ENCODE measurements at places on chromosomes 7 and 10.

GRCh38 chr10:96560966-96561887, 25.6 kb downstream of the TM9SF3 start:
- no peak for DNase-seq

- DNase-seq, result no peak
These were observed 157.3 kb downstream of the PCLO start for GRCh38 chr7:83005410-83005809.

DNA sequence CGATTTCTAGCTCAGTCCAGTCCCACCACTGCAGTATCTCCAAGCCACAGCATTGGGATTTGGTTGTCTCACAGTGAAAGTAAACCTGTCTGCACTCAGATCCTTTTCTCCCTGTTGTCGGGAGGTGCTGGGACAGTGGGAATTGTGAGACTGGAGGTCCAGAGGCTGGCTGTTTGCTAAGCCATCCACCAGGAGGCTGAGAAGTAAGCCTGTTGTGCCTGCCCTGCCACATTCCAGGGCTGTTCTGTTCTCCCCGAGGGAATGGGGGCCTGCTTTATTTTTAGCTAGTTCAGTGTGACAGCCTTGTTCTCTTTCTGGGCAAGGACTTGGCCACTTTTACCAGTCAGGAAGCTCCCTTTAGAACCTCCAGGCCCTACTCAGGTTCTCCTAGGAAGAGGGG, 54.9 kb downstream of the HK1 start:
- DNase-seq, result no peak

- no peak for DNase-seq
These were observed 955 bp downstream of the DUS4L start for GRCh38 chr7:107564553-107565298.

DNA sequence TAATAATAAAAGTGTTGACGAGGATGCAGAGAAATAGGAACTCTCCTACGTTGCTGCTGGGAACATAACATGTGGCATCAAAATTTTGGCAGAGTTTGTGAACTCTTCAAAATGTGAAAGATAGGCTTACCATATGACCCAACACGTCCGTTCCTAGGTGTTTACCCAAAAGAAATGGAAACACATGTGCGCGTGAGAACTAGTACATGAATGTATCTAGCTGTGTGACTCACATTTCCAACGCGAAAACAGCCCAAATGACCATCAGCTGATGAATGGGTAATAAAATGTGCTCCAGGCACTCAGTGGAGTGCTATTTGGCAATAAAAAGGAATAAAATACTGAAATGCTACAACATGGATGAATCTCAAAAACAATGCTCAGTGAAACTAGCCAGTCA, 10.4 kb upstream of the ELFN1 start:
- DNase-seq, result no peak

DNA sequence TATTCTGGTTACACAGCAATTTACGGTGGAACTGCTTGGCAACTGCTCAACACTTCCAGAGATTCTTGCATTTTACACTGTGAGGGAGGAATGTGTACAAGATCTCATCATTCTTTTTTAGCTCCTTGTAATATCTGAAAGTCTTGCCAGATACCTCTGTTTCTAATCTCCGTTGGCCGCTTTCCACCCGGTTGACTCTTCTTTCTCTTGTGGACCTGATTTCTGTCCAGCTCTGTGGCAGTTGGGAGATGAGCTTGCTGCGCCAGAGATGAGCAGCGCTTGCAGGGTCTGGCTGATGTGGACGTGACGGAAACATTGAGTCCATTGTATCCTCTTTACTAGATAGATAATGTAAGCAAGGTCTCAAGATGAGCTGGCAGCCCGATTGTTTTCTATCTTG, 27.6 kb downstream of the SPAG6 start:
- no peak for DNase-seq

DNA sequence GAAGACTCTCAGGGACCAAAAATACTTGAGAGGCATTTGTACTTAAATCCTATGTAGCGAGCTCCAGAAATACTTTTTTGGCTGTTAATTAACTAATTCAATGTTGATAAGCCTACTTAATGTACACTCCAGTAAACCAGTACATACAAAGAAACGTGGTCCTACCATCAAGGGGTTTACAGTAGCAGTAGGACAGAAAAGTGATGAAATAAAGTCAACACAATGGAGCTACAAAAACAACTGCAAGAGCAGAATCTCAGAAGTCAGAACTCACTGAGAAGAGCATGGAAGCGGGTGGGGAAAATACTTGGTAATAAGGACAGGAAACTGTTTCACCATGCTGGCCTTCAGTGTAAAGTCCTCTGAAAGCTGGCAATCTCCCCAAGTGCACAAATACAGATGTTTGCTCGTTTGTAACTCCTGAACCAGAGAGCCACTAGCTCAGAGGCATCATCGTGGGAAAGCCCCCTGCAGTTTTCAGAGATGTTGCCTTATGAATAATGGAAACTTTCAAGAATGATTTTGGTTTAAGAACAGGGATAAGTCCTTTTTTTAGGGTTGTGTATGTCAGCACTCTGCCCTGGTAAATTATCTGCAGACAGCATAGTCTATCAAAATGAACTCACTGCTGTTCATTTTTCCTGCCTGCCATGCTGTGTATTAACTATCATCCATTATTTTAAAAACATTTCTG, 233.2 kb downstream of the SORCS1 start:
- DNase-seq, result no peak

GRCh38 chr7:41711283-41712064, 8.6 kb upstream of the INHBA start:
- DNase-seq, result no peak

DNA sequence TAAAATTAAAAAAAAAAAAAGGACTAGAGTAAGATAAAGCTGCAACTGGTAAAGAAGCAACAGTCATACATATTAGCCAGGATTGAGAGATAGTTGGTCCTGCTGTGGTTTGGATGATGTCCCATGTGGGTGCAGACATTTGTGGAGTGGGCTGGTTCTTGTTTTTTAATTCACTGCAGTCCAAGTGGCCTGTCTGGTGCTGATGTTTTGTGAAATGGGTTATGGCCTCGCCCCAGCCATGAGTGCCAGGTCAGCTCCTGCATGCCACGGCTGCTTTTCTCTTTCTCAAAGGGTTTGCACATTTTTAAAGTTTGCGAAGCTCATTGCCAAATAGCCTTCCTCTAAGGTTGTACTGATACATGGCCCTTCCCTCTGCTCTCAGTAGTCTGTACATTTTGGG, 14.1 kb upstream of the BTBD16 start:
- no peak for DNase-seq

DNA sequence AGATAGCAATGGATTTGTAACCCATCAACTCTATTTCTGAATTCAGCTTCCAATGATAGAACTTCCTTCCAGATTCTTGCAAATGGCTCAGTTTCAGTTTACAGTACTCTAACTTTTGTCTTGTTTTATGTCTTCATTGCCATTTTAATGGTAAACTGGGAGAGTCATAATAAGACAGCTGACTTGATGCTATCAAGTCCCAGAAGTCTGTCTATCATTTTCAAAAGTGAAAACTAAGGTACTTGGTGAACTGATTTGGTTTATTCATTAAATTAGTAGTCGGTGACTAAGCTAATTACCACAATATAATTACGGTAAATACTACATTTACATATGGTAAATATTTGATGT, 25.0 kb downstream of the RTKN2 start:
- no peak for DNase-seq

DNA sequence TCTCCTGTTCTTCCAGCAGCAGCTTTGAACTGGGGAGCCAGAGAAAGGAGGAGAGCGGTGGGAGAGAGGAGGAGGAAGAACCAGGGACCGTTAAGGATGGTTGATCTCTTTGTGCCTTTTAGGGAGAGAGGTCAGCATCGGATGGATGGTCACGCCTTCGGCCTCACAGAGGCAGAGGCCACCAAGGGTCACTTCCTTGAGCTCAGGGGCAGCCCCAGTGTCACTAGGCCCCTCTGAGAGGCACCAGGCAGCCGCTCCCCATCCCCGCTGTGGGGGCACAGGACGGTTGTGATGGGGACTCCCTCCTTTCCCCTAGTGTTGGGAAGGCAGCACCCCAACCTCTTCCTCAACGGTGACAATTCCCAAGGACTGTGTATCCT, 121.4 kb downstream of the DNAJB6 start:
- DNase-seq, result no peak

GRCh38 chr10:122287570-122287969, 16.5 kb downstream of the BTBD16 start:
- no peak for DNase-seq

GRCh38 chr10:94423627-94424026, 21.3 kb downstream of the TBC1D12 start:
- DNase-seq, result no peak

GRCh38 chr10:106255111-106255678, 909.3 kb downstream of the SORCS1 start:
- no peak for DNase-seq

DNA sequence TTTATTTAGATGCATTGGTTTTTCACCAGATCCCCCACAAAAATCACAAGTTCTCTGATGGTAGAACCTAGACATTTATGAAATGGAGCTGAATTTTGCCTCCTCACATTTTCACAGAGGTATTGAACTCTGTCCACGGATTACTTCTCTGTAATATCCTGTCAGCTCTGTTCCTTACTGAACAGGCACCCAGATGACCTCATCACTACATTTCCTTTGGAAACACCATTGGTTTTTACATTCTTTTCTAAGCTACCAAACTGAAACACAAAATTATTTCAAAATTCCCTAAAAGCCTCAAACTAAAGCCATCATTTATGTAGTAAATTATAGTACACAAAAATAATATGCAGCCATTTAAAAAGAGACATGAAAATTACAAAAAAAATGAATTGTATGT, 98.3 kb upstream of the KCNIP2 start:
- DNase-seq, result no peak

DNA sequence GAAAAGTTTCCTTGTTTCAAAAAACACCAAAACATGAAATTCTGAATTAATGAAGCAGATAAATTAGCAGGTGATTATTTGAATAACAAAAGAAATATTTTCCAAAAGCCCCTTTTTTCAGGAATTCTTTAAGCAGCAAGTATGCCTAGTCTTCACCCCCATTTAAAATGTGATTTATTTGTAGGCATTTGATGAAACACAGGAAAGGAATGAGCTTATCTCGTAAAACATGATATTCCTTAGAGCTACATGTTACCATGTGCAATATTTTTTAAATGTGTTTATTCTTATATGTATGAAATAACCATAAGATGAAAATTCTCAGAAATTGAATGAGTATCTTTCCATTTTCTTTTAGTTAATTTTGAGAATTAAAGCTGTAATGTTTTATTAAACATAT, 106.1 kb downstream of the CHN2 start:
- no peak for DNase-seq

DNA sequence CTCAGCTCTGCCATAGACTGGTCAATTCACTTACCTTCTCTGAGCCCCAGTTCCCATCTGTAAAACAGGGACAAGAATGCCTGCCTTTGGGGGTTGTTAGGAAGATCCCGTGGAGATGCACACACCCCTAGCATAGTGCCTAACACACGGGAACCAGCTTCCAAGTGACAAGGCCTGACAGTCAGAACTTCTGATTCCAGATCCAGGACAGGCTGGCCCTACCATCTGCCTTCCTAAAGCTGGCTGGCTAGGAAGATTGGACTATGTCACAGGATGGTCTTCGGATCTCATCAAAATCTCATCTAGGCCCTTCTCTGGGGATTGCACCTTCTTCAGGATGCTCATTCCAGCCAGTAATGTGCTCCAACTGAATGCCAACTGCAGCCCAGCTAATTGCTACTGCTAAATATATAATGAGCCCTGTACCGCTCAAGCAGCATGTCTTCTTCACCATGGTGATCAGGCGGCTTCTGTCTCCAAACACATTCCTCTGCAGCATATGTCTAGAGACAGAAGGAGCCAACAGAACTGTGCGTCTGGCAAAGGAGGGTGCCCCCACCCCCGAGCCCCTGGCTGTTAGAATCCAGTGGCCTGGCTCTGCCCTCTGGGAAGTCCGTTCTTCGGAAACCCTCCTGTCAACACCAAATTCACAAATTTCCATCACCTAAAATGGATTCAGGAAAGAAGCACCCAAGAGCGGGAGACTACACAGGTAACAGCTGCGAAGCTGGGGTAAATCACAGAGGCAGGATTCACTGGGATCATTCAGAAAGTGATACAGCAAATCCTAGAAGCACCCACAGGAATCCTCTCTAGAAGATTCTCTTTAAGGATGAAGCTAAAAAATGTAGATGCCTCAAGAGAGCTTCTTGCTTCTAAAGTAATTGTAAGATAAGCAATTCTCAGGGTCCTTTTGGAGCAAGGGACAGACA, 142.1 kb upstream of the EEPD1 start:
- DNase-seq, result no peak

- no peak for DNase-seq
These were observed 121.3 kb downstream of the PPP1R3A start for GRCh38 chr7:113797420-113798010.

DNA sequence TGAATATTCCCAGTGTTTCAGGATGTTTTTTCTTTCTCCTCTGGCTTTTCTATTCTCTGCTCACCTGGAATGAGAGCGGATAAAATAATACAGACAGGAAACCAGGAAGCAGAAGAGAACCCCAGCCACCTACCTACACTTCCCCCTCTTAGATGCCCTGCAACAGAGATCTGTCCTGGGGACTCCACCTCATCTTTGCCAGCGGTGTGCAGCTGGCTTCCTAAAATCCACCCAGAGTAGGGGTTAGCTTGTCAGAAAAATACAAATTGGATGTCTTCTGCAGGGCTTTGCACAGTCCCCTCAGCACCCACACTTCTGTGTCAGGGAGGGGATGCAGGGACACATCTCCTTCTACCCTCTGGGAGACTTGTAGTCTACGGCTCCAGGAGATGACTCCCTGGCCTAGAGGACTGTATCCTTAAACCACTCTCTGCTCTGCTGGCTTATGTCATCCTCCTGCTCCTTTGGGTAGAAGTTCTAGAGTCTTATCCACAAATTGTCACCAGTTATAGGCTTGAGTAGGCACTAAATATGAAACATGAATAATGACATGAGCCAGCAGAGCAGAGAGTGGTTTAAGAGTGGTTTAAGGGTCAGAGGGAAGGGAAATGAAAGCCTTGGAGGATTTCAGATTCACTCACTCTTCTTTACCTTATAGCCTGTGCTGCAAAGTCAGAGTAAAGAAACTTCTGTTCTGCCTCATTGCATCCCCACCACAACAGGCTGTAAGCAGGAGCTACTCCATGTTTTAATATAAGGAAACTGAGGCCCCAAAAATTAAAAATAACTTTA, 749.4 kb downstream of the AUTS2 start:
- no peak for DNase-seq
